ENCODE measurements at places on chromosomes 6 and 20.

GRCh38 chr6:152360034-152360433, 277.1 kb downstream of the SYNE1 start:
- DNase-seq: no peak

DNA sequence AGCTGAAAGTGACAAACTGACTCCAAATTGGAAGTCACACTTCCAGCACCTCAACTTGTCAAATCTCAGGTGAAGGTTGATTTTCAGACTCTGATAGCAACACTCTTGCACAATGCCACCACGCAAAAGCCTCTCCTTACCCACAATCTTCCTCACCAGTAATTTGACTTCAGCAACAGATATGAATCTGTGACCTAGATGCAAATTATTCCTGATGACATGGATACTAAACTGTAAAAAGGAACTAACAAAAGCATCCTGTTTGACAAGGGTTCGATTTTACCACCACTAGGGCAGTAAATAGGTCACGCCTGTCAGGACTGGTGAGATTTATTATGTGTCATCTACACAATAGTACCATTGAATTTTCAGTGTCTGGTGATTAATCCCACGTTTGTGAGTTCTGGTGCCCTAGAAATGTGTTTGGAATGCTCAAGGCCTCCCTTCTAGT, 134.4 kb upstream of the COL21A1 start:
- DNase-seq: no peak

- no peak for DNase-seq
These were observed 19.5 kb downstream of the ANKRD60 start for GRCh38 chr20:58208944-58209343.

GRCh38 chr20:57650756-57651483, 30.7 kb upstream of the ZBP1 start:
- no peak for DNase-seq

GRCh38 chr20:54643761-54644160, 168.4 kb downstream of the DOK5 start:
- DNase-seq: no peak

DNA sequence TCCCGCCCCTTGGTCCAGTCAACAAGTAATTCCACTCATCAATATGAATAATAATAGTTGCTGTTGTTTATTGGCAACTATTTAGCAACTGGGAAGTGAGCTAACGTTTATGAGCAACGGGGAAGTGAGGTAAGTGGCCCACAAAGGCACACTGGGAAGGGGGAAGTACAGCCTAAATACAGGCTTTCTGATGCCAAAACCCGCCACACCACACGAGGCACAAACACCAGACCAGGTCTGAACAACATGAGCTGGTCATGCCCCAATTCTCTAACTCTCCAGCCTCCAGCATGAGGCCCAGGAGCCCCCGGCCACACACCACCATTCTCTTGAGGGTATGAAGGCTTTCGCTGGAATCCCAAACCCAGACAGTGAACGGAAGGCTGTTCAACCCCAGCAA, 50.8 kb downstream of the PREX1 start:
- no peak for DNase-seq

- DNase-seq: no peak
These were observed 14.5 kb upstream of the NTSR1 start for GRCh38 chr20:62694106-62694505.

GRCh38 chr6:84061174-84061573, 27.6 kb downstream of the MRAP2 start:
- no peak for DNase-seq

DNA sequence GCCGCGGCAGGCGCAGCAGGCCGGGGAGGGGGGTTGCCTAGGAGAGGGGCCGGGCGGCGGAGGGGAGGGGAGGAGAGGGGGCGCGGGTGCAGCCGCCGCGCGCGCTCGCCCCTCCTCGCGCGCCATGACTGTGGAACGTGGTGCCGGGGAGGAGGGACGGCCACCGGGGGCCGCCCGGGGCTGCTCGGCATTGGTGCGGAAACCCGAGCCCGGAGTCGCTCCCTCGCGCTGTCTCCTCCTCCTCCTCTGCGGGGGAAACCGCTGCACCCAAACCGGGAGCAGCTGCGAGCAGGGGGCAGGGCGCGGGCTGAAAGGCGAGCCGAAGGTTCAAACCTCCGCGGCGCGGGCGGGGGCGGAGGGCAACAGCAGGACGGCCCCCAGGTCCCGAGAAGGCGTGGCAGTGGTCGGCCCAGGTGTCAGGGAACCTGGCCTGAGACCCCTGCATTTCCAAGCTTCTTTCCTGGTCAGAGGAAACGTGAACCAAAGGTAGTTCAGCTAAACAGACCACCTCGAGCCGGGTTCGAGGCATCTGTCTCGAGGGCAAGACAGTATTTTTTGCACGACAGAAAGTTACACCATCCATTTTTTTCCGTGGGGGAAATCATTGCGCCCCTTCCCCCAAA, 1.4 kb upstream of the TRERF1 start:
- DNase-seq: peak; percentile 96

DNA sequence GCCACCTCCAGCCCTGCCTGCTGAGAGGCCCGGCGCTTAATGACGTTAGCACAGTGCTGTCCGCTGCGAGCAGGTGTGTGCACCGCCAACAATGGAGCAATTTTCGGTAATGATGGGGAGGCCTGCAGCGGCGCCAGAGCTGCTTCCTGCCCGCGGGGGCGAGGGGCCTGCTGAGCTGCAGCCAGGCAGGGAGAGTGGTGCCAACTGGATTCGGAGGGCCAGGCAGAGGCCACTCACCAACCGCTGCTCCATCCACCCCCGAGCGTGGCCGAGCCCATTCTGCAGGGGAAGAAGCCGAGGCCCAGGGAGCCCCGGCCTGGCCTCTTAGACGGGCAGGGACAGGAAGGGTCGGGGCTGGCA, 9.6 kb downstream of the HRH3 start:
- no peak for DNase-seq

DNA sequence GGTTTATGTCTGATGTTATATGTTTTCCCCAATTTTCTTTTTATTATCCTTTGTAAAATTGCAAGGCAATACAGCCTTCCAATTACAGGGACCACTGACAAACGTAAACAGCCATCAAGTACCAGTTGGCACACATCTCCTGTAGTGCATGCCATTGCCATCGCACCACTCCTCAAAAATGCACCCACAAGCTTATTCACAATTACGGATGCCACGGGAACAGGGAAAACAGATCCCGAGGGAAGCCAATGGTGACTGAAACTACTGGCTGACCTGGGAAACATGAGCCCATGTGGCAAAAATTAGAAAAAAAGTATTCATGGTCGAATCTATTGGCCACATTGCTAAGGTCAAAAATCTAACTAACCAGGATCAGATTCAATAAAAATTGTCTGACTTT, 395.2 kb downstream of the PAX1 start:
- DNase-seq: no peak

DNA sequence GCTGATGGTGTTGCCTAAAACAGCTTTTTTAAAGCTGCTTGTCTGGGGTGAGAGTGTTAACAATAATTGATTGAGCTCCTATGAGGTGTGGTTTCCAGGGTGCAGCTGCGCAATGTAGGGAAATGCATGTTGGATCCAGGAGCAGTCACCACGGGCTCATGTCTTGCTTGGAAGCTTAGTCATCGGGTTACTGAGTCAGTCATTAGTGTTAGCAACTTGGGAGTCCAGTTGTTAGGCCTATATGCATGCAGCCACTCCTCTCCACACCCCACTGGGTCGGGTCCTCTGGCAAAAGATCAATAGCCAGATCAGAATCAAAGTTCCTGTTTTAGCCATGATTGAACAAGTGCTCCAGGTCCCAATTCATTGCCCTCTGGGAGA, 271.7 kb upstream of the CHD6 start:
- DNase-seq: no peak

- DNase-seq: no peak
These were observed 452.1 kb upstream of the POU3F2 start for GRCh38 chr6:98382246-98382645.

- peak; percentile 49 for DNase-seq
These were observed 142.3 kb downstream of the ATXN1 start for GRCh38 chr6:16618962-16619361.

- peak; percentile 98 for DNase-seq
These were observed 132.2 kb downstream of the OGFRL1 start for GRCh38 chr6:71420693-71421328.

- no peak for DNase-seq
These were observed 20.2 kb downstream of the SNHG17 start for GRCh38 chr20:38414769-38415450.

DNA sequence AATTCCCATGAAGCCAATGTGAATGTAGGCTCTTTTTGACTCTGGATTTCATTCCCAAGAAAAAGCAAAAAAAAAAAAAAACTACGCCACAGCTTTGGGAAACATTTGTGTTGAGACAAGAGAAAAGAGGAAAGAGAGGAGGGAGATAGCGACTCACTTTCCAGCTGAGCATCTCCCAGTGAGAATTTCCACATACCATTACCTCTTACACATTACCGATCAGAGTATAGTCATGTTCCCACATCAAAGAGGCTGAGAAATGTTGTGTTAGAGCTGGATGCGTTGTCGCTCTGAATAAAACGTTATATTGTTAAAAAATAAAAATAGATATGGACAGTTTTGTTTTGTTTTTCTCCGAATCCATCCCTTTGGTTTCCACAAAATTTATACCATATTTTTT, 1019.3 kb upstream of the ADGRB3 start:
- no peak for DNase-seq

GRCh38 chr6:159686703-159687102, 6.3 kb downstream of the SOD2 start:
- no peak for DNase-seq

DNA sequence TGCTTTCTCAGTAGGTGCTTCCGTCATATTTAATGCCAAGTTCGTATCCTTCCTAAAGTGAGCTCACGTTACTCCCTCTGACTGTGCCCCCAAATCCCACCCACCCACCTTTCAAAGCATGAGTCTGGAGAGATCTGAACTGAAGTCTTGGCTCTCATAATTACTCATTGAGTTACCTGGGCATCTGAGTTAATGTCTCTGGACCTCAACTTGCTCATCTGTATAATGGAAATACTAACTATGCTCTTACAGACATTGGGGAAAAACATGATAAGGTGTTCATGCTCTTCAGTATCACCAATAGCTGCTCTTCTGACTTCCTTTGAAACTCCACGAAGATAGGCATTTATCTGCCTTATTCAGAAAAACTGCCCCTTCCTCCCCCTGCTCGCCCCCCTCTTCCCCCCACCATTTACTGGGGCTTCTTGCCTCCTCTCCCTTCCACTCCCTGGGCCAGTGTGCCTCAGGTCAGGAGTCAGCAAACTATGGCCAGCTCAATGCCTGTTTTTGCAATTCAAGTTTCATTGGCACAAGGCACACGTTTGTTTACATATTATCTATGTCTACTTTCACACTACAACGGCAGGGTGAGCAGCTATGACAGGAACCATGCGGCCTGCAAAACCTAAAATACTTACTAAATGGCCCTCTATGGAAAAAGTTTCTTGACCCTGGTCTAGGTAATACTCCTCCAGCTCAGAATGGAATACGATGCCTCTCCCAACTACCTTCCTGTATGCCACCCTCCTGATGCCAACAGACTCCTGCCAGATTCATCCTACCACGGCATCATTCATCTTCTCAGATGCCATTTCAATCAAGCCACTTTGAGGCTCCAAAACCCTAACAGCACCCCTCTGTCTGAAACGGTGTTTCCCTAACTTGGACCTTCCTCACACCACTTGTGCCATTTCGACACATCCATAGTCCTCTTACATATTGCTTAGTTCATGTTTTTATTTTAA, 138.7 kb downstream of the ZMYND8 start:
- DNase-seq: no peak

- no peak for DNase-seq
These were observed 515.3 kb downstream of the CDKAL1 start for GRCh38 chr6:21049572-21049971.

- DNase-seq: peak; percentile 70
These were observed 481 bp downstream of the SERPINB6 start for GRCh38 chr6:2970753-2971419.

DNA sequence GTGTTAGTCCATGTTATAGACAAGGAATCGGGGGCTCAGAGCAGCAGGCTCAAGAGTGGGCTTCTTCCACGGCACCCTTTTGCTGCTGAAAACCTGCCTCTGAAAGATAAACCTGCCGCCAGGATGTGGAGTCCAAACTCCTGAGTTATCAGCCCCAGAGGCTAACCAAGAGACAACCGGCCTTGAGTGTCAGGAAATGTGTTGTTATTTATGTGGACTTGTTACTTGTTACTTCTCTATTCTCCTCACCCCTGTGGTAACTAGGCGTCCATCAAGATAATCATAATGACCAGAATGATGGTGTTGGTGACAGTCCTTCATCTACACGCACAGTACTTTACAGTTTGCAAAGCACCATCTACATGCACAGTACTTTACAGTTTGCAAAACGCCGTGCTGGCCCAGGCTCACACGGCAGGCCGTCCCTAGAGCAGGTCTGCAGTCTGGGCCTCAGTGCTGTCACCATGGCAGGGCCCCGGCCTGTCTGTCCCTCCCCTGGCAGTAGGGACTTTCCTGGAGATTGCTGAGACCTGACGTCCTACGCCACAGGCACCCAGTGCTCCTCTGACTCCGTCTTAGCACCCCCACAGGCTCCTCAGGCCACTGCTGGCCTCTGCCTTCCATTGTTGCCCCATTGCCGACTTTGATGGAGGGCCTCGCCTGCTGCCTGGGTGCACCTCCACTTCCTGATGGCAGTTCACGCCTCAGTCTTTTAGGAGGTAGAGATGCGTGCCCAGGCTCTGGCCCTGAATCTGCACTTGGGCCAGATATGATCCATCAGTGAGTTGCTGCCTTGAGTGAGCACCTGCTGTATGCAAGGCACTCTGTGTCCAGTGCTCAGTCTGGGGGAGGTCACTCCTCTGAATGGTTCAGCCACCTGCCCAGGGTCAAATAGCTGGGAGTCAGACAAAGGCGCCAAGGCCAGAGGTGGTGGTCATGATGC, 9.1 kb upstream of the BPIFB4 start:
- no peak for DNase-seq

DNA sequence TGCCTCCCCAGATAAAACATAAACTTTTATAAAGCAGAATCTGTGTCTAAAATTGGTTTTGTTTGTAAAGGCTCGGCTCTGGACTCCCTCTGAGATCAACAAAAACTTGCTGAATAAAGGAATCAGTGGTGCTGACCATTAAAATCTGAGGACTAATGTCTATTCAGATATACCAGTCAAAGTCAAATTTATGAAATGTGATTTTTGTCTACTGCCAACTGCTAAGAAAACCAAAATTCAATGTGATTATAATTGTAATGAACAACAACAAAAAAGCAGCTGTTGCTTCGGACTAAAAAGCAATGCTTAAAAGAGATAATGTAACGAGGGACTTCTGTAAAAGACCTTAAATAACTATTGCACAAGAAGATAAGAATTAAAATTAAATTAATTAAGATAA, 26.6 kb downstream of the PRKN start:
- no peak for DNase-seq

GRCh38 chr20:48538856-48539255, 288.9 kb downstream of the PREX1 start:
- DNase-seq: no peak

- DNase-seq: no peak
These were observed 119.9 kb upstream of the MAFB start for GRCh38 chr20:40808936-40809335.

Data from myocyte (in vitro differentiated cells).